ENCODE measurements at places on chromosomes 7 and 10. TPM values are rescaled to one million over a fixed set of nuclear protein-coding genes. Genes with fewer than 3 reads are reported as not detected.

The WNT8B gene
- not detected for polyA plus RNA-seq

The PIP gene
- not detected for polyA plus RNA-seq

- DNase-seq: no peak
These were observed 74.0 kb downstream of the POU6F2 start for GRCh38 chr7:39051707-39052106.

DNA sequence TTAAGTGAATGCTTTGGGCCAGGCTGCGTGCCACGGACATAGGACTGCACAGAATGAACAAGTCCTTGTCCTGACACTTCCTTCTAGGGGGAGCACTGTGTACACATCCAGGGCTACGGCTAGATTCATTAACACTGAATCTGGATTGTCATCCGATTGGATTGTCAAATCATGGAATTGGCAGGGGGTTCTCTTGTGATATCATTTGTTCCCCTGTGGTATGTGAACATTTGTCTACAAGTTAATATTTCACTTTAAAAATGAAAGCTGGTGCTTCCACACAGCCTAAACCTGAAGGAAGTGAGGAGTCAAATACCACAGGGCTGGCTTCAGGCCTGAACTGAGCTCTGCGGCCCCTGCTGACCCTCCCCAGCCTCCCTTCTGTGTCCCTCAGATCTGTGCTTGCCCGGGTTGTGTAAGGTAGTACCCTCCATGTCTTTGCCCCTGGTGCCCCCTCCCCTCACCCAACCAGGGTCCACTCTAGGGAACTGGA, 75.6 kb downstream of the SNX10 start:
- DNase-seq: no peak

GRCh38 chr10:28505359-28505959, 27.5 kb upstream of the WAC start:
- DNase-seq: no peak

DNA sequence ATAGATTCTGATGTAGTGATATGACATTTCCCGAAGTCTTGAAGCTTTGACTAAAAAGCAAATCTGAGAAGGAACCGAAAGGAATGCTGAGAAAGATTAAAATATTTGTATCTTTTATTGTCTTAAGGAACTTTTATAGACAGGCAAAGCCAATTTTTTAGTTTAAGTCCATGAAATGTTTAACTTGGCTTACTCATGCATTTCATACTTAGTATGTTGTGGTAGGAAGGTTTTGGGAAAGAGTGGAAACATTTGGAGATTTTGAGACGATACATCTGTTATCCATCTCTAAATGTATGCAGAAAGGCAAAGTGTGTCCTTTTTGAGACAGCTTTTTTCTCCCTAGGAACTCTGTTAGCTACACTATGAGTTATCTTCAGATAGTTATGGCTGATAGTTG, 10.1 kb downstream of the TBC1D12 start:
- DNase-seq: no peak

Data from B cell (primary cell).